ENCODE measurements at places on chromosomes 12 and 14. TPM values are rescaled to one million over a fixed set of nuclear protein-coding genes. Genes with fewer than 3 reads are reported as not detected.

DNA sequence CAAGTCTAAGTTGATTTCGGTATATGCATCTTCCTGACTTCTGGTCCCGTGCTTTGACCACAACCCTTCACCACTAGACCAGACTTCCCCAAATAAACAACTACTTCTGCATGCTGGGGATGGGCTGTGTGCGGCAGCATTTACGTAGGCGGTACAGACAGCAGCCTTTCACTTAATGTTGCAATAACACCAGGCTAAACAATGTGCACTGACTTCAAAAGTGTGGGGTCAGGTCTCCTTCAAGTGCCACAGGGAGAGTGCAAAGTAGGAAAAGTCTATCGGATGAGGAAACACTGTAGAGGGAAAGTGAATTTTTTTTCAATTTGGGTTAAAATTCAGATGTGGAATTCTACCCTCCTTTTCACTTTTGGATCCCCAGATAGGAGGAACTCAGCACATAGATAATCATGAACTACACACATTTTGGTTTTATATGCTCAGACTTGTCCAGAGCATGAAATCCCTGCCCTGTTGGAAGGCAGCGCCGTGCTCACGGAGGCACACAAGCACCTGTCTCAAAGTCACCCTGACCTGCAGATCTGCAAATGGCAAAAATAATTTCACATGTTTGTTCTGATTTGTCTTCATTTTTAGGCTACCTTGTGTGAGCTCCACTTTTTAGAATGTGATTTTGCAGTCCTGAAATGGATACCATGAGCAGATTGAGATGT is 3.6 kb upstream of the FOS start:
- no peaks in the 10 kb centered on the region for H3K27me3 ChIP-seq
- H3K4me3 ChIP-seq = no peak overlapping the region
- H3K27ac ChIP-seq = no peak overlapping the region
- H3K36me3 ChIP-seq = peaks cover 6% of the 10 kb centered on the region
- DNase-seq = peak; percentile 48
- peaks cover 19% of the 10 kb centered on the region for H3K4me1 ChIP-seq

Gene ANGEL1
- total RNA-seq = 27.2 TPM

Gene DNAJC22
- 0.69 TPM for total RNA-seq

GRCh38 chr12:63915105-63915800 is 70.8 kb downstream of the SRGAP1 start:
- peaks cover 53% of the 10 kb centered on the region for H3K4me1 ChIP-seq
- DNase-seq = no peak
- no peaks in the 10 kb centered on the region for H3K27me3 ChIP-seq
- no peak overlapping the region for H3K27ac ChIP-seq

GRCh38 chr12:65822732-65823512 is 1.4 kb upstream of the HMGA2 start:
- no peaks in the 10 kb centered on the region for H3K36me3 ChIP-seq
- no peak overlapping the region for H3K27ac ChIP-seq
- peaks cover 80% of the 10 kb centered on the region for H3K27me3 ChIP-seq
- no peak for DNase-seq
- no peak overlapping the region for H3K4me3 ChIP-seq

- no peaks in the 10 kb centered on the region for H3K4me1 ChIP-seq
- H3K4me3 ChIP-seq = no peak overlapping the region
- H3K36me3 ChIP-seq = no peaks in the 10 kb centered on the region
- no peak overlapping the region for H3K27ac ChIP-seq
Observed at GRCh38 chr12:95796982-95797289, 6.4 kb upstream of the NTN4 start.

All from adrenal gland (tissue), 19 donors.